Activated naive CD8-positive, alpha-beta T cell treated with anti-CD3 and anti-CD28 coated beads for 36 hours (primary cell): ENCODE measurements at places on chromosomes 12 and 14.

GRCh38 chr12:62914443-62915203 lies 20.3 kb downstream of the PPM1H start:
- no peaks in the 10 kb centered on the region for H3K36me3 ChIP-seq
- no peak for DNase-seq

DNA sequence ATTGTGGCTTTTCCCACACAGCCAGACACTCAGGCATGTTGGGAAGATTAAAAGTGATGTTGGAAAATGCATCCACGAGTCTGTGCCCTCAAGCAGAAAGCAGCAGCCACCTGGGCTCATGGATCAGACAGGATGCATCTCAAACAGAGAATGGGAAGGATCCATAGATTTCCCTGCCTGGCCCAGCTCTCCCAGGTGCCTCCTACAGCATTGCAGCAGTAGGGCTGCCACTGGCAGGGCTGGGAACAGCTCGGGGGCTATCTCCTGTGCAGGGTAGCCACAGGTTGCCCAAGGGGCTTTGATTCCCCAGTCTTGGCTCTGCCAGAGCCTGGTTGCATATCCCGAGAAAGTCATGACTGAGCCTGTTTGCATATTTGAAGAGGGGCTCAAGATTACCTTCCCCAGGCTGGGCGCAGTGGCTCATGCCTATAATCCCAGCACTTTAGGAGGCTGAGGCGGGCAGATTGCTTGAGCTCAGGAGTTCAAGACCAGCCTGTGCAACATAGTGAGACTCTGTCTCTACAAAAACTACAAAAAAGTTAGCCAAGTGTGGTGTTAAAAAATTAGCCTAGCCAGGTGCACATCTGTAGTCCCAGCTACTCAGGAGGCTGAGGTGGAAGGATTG lies 19.5 kb downstream of the C14orf132 start:
- H3K27ac ChIP-seq, result no peak overlapping the region
- peaks cover 27% of the 10 kb centered on the region for H3K27me3 ChIP-seq
- H3K4me1 ChIP-seq, result no peaks in the 10 kb centered on the region
- no peaks in the 10 kb centered on the region for H3K36me3 ChIP-seq
- DNase-seq, result no peak

GRCh38 chr12:77510985-77511384 lies 319.7 kb upstream of the NAV3 start:
- no peak for DNase-seq
- no peak overlapping the region for H3K4me3 ChIP-seq
- no peaks in the 10 kb centered on the region for H3K27me3 ChIP-seq

GRCh38 chr12:120231316-120232011 lies 30.6 kb upstream of the RPLP0 start:
- DNase-seq, result peak; percentile 78
- H3K27ac ChIP-seq, result peak overlapping the region; percentile 90
- peaks cover 2% of the 10 kb centered on the region for H3K36me3 ChIP-seq
- H3K27me3 ChIP-seq, result no peaks in the 10 kb centered on the region
- peak overlapping the region; percentile 50 for H3K4me3 ChIP-seq
